Breast epithelium (tissue), 4 donors: ENCODE measurements at places on chromosomes 5 and 9. TPM values are rescaled to one million over a fixed set of nuclear protein-coding genes. Genes with fewer than 3 reads are reported as not detected.

- DNase-seq: no peak
These were observed 154.2 kb upstream of the WWC1 start for GRCh38 chr5:168137265-168137664.

DNA sequence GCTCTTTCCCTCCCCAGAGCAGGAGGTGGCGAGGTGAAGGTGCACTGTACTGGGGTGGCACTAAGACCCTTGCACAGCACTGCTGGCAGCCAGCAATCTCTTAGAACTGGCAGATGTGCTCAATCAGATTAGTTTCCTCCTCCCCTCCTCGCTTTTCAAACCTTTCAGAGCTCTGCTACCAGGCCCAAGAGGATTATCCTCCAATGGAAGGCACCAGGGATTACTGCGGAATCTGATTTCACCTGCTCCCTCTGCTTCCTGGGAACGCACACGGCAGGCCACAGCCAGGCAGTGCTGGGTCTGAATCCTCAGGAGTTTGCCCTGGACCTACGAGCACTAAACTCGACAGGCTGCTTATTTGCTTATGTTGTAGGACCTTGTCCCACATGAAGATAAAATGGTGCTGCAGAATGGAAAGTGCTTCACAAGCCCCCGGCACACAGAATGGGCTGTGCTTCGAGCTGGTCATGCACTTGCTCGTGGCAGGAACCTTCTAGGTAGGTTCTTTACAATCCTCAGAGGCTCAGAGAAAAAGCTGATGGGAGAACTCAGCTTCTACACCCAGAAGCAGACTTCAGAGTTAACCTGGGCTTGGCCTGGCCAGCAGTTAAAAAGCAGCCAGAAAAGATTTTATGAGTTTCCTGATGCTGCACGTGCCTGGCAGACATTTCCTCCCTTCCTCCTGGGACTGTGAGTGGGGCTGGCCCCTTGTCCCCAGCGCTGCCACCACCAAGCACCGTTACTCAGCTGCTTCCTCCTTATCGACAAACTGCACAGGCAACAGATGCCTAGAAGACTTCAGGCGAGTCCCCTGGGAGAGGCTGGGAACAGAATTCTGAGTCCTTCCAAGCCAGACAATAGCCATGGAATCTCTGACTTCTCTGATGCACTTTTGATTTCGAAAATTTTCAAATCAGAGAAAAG, 33.1 kb downstream of the FABP6 start:
- no peak for DNase-seq

- DNase-seq: no peak
These were observed 20.5 kb upstream of the CSF1R start for GRCh38 chr5:150106674-150107426.

- DNase-seq: no peak
These were observed 1.7 kb downstream of the SSBP2 start for GRCh38 chr5:81749192-81749560.

DNA sequence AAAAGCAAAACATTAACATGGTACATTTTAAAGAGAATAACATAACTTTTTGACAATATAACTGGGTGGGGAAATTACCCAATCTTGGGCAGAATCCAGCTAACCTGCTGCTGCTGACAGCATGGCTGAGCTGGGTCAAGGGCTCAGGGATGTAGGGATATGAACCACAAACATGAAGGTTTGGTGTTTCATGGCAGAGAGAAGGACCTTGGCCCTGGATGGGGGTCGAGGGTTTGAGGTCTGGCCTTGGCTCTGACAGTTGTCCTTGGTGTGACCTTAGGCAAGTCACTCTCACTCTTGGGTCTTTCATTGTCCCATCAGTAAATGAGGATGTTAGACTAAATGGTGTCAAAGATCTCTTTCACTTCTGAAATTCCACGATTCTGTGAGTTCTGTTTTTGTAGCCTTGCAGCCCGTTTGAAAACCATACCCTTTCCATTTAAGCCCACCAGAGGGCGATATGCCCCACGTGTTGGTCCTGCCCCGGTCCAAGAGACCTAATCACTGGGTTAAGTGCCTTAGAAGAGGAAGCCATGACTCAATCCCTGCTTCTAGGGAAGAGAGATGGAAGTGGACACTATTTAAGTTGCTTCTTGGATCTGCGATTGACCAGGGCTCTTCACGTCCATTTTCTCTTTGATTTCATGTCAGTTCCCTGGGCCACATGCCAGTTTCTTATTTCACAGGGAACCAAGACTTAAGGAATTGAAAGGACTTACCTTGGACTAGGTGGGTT, 56.8 kb upstream of the TEX48 start:
- DNase-seq: peak; percentile 64

- DNase-seq: no peak
These were observed 55.3 kb downstream of the RPS23 start for GRCh38 chr5:82222597-82223574.

DNA sequence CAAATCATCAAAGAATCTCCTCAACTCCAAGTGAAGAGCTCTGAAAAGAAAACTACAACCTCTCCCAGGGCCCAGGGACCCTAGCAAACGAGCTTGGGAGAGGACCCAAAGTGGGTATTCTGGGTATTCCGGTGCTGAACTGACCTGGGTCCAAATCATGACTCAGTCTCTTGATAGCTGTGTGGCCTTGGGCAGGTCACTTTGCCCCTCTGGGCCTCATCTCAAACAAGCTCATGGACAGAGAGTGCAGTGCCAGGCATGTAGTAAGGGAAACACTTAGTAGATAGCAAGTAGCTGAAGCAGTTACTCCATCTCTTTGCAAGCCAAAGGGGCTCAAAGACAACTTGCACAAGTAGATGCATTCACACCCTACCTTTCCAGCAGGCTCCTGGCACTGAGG, 12.4 kb downstream of the ACSL6 start:
- DNase-seq: no peak

WASHC1 gene
- total RNA-seq: 7.5 TPM

GRCh38 chr9:87372356-87372851, 125.3 kb upstream of the DAPK1 start:
- no peak for DNase-seq

DNA sequence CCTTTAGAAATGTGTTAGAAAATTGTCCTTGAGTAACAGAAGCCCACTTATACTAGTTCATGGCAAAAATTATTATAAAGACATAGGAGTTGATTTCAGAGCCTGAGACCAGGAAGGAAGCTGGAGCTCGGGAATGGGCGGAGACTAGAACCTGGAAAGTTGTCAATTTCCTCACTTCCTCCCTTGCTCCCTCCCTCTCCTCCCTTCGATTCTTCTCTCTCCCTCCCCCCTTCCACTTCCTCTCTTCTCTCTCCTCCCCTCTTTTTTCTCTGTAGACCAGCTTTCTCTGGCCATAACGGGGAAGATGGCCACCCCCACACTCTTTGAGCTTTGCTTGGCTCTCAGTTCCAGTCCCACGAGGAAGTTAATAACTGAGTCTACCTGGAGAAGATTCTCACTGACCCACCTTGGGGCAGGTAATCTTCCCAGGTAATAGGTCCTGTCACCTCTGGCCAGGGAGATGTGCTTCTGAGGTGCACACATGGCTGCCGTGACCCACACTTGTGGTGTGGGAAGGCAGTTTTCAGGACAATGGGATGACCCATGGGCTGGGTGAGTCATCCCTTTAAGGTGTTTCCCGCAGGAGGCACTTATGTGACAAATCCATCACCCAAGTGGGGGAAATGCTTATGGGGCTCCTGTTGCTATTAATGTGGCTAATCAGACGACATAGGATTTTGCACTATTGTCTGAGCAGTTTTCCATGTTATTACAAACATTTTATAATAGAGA, 78.7 kb downstream of the HSPA4 start:
- peak; percentile 3 for DNase-seq

- peak; percentile 93 for DNase-seq
These were observed 3.9 kb downstream of the CCDC183 start for GRCh38 chr9:136799854-136800657.

- DNase-seq: no peak
These were observed 8.0 kb downstream of the PDGFRB start for GRCh38 chr5:150147670-150148069.

ZFR gene
- total RNA-seq: 140 TPM

ZDHHC21 gene
- total RNA-seq: 29.1 TPM

DNA sequence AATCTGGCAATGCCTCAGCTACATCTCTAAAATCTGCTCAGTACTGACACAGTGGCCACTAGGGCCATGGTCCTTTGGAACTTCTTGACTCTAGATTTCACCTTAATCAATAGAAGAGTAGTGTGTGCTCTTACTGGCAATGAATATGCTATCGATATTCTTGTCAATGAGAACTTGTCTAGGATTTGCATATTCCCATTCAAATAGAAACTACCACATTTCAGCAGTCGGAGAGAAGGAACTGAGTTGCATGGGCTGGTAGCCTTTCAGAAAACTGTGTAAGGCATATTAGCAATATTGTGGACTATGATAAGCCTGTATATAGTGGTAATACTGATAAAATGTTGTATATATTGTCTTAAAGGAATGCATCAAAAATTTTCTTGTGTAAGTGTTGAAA, 45.3 kb upstream of the NAA35 start:
- no peak for DNase-seq

- no peak for DNase-seq
These were observed 296.7 kb downstream of the EPB41L4A start for GRCh38 chr5:112122353-112122752.

GRCh38 chr5:56638061-56638621, 177.2 kb upstream of the MAP3K1 start:
- DNase-seq: peak; percentile 71

DNA sequence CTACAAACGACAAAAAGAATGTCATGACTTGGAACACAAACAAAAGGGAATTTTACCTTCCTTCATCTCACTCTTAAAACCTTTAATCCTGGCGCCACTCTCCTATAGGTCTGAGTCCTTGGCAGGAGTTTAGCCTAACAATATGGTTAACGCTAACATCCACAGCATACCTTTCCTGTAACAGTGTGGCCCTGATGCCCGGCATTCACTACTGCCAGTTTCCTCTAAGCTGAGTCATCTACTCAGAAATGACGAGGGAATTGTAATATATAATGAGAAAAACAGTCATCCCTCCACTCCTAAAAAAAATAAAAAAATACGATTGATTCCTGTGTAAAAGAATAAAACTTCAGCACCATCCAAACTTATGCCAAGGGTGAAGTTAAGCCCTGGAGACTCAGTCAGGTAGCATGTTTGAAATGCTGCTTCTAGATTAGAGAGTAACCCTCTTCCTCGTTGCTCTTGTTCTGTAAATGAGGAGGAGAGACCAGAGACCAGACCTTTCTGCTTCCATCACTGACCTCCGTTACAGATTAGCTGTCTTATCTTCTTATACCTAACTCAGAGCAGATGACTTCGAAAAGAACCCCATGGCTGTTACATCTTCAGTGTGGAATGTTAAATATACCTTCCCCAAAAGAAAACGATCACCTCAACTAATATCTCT, 37.4 kb downstream of the CCDC125 start:
- no peak for DNase-seq

GRCh38 chr9:37880916-37881479, 22.9 kb downstream of the SLC25A51 start:
- DNase-seq: no peak

DNA sequence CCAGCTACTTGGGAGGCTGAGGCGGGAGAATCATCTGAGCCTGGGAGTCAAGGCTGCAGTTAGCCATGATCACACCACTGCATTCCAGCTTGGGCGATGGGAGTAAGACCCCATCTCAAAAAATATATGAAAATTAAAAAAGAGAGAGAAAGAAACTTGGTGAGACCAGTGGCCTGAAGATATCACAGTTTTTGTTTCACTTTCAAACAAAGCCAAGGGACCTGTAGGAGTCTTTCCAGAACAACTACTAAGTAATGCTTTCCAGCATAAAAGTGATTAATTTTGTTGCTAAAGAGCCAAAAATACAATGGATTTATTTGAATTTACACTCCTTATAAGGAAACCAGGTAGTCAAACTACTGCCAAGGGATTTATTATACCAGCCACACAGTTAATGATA, 23.5 kb downstream of the GKAP1 start:
- DNase-seq: no peak

GRCh38 chr5:174599992-174600391, 124.4 kb upstream of the MSX2 start:
- DNase-seq: no peak

SLIT3 gene
- total RNA-seq: 54.1 TPM

DNA sequence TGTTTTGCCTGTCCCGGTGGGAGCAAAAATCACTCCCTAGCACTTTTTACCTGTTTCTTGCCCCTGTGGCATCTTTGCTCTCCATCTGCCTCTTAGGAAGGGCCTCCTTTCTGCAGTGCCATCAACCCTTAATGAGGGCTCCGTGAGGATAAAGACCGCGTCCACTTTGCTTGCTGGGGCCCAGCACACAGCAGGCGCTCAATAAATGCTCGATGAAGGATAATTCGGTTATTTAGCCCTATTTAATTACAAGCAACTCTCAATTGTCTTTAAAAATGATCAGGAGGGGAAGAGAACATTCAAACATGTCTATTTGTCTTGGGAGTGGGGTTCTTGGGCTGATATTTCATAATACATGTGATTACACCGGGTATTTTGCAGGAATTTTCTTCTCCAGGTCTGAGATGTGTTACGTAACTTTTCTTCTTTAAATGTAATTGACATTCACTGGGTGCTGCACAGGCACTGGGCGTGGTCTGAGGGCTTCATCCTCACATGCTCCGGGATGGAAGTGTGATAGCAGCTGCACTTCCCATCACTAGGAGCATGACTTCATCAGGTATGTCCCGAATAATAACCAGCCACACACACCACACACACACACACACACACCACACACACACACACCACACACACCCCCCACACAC, 19.8 kb upstream of the NTNG2 start:
- no peak for DNase-seq

DNA sequence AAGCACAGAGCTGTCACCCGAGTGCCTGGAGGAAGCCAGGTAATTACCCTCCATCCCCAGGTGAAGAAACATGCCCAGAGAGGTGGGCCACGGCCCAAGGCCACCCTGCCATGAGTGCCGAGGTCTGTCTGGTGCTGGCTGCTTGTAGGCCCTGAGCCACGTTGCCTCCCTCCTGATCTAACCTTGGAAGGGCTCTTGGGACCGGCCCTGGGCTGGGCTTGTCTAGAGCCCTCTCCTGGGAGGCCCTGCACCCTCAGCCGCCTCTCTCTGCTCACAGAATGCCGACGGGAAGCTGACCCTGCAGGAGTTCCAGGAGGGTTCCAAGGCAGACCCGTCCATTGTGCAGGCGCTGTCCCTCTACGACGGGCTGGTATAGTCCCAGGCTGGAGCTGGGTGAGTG, 39.4 kb upstream of the HMCN2 start:
- no peak for DNase-seq

- DNase-seq: no peak
These were observed 1.5 kb downstream of the RNF44 start for GRCh38 chr5:176535664-176536131.

DNA sequence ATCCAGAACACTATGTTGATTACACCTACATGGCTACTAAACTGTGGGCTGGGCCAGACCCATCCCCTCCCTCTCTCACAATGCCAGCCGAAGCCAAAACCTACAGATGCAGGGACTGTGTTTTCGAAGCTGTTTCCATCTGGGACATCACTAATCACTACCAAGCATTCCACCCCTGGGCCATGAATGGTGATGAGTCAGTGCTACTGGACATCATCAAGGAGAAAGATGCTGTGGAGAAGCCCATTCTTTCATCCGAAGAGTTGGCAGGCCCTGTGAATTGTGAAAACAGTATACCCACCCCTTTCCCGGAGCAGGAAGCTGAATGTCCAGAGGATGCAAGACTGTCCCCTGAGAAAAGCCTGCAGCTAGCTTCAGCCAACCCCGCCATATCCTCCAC, 65.0 kb downstream of the ZNF462 start:
- no peak for DNase-seq
